ENCODE measurements at places on chromosomes 16 and 17.

GRCh38 chr17:77708936-77709335 is 249.6 kb upstream of the TNRC6C start:
- no peak for DNase-seq

- DNase-seq, result no peak
Observed at GRCh38 chr16:84907051-84907450, 87.3 kb downstream of the CRISPLD2 start.

DNA sequence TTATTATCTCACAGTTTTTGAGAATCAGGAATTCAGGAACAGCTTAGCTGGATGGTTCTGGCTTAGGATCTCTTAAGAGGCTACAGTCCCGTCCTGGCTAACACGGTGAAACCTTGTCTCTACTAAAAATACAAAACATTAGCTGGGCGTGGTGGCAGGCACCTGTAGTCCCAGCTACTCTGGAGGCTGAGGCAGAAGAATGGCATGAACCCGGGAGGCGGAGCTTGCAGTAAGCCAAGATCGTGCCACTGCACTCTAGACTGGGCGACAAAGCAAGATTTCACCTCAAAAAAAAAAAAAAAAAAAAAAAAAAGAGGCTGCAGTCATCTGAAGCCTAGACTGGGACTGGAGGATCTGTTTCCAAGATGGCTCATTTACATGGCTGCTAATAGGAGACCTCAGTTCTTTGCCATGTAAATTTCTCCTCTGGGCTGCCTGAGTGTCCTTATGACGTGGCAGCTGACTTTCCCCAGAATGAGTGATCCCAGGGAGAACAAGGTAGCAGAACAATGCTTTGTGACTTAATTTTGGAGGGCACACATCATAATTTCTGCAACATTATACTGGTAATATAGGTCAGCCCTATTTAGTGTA is 95.8 kb upstream of the CORO6 start:
- no peak for DNase-seq

GRCh38 chr17:65529040-65529633 is 32.3 kb downstream of the AXIN2 start:
- DNase-seq, result no peak

GRCh38 chr16:50709980-50710379 is 16.6 kb downstream of the NOD2 start:
- no peak for DNase-seq

- no peak for DNase-seq
Observed at GRCh38 chr16:7335991-7336634, 3.5 kb downstream of the RBFOX1 start.

DNA sequence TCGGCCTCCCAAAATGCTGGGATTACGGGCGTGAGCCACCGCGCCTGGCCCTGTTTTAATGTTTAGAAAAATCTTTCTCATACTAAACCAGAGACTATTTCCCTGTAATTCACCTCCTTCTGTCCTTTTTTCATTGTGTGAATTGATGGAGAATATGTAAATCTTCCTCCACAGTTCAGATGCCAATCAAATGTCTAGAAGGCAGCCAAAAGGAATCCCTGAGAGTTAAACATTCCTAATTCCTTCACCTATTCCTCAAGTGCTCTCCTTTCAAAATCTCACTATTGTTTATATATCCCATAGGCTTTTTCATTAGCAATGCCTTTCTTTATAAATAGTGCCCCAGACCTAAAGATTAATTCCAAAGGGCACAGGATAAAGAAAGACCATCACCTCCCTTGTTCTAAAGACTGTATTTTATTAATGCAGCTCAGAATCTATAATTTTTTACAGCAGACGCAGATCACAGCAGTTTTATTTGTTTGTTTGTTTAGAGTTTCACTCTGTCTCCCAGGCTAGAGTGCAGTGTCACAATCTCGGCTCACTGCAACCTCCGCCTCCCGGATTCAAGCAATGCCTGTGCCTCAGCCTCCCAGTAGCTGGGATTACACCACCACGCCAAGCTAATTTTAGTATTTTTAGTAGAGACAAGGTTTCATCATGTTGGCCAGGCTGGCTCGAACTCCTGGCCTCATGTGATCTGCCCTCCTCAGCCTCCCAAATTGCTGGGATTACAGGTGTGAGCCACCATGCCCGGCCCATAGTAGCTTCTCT is 30.5 kb downstream of the COPZ2 start:
- DNase-seq, result no peak
